ENCODE measurements at places on chromosomes 3 and 15.

GRCh38 chr15:45763170-45763869, 128.5 kb downstream of the SQOR start:
- DNase-seq, result no peak

DNA sequence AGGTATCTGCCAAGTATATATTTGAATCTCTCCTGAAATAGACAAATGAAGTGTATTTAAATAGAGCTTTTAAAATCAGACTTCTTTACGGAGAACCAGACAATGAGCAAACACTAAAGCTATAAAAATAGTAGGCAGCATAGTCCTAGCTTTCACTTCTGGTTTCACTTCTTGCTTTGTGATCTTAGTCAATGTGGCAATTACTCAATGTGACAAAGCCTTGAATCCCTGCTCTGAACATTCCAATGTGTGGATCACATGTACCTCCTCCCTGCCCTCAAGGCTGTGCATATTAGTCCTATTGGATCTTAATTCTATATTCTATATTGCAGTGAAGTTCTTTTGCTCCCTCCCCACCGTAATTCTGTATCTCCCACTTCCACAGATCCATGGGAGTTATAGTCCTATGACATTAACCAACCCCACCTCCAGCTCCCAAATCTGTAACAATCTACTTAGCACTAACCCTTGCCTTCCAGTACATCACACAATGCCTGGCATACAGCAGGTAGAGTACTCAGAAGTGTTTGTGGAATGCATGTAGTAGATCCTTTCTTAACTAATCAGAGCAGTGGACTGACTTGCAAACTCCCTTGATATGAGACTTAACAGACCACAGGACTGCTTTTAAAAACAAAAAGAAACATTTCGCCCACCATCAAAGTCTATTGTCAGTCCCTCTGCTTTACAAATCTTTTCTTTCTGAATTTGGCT, 24.3 kb upstream of the CP start:
- DNase-seq, result no peak

DNA sequence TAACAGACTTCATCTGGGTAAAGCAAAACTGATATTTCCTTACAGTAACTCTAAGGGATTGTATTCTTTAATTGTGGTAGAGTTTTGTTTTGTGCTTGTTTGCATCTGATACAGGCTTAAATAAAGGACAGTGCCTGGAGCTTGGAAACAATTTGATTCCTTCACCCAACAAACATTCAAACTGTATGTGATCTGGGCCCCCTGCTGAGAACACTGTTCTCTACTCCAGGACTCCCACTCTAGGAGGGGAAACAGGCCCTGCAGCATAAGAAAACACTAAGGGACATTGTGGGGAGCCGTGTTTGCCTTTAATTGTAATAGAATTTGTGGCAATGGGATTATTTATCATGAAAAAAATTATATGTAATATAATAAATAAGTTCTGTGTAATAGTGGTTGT, 56.9 kb downstream of the CTDSPL start:
- DNase-seq, result no peak

DNA sequence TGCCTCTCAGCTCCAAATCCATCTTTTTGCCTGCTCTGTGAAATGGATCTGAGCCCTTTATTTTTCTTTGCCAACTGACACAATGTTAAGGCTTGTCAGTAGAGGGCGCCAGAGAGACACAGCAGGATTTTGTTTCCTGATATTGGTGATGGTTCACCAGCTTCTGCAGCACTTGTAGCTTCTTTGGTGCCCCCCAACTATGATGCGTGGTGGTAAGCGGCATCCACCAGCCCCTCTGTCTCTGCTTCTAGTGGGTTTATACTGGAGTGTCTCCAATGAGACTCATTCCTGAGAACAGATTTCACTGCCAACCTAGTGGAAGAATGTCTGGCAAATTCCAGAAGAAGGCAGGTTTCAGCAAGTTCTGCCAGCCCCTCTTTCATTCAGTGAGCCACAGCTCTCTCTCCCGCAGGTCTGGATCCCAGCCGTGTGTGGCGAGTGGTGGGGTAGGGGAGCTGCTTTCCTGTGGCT, 471.9 kb upstream of the FRG2C start:
- DNase-seq, result no peak

GRCh38 chr15:83571820-83572707, 81.9 kb upstream of the ADAMTSL3 start:
- no peak for DNase-seq

GRCh38 chr15:77533578-77534430, 98.9 kb downstream of the LINGO1 start:
- DNase-seq, result no peak

DNA sequence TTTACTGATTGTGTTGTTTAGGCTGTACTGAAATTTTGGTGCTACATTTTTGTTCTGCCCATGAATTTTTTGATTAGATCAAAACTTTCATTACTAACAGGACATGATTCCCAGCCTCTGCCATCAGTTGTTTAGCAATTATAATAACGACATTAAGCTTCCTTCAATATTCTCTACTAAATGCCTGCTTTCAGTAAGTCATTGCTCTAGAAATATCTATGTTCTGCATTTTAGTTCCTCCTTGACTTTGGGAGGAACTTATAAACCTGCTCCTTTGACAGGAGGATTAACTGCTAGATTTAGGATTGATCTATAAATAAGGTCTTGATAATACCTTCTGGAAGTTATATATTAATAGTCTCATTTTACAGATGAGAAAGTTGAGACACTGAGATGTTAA, 269.1 kb downstream of the RAP2B start:
- no peak for DNase-seq

- peak; percentile 83 for DNase-seq
These were observed 501.5 kb upstream of the THBS1 start for GRCh38 chr15:39079296-39079847.

DNA sequence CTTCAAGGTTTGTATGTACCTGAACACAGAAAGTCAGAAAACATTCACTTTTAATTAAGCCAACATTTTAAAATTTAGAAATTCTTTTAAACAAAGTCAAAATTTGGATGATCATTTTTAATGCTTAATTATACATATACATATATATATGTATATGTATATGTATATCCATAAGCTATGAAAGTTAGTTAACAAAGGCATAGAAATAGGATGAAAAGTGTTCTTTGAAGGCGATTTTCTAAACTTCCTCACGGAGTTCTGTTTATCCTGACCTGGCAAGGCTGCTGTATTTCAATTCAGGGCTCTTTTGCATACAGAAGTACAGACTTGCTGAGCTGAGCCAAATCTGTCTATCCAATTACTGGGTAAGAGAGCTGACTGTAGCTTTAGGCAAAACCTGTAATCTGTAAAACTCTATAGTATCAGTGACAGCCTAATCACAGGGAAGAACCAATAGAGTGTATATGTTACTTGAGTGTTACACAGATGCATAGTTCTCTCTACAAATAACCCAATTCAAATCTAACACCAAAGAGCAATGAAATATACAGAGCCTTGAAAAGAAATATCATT, 32.1 kb upstream of the THRB start:
- DNase-seq, result no peak

- no peak for DNase-seq
These were observed 481.9 kb upstream of the CNTN4 start for GRCh38 chr3:1616744-1617143.

- no peak for DNase-seq
These were observed 15.9 kb upstream of the ANO10 start for GRCh38 chr3:43637702-43638101.

GRCh38 chr15:40844696-40845030, 815 bp downstream of the SPINT1 start:
- no peak for DNase-seq

- no peak for DNase-seq
These were observed 624.8 kb upstream of the LMCD1 start for GRCh38 chr3:7876741-7877297.

GRCh38 chr15:77482570-77482969, 61.9 kb downstream of the HMG20A start:
- DNase-seq, result peak; percentile 51

GRCh38 chr3:150124142-150124541, 153.4 kb upstream of the PFN2 start:
- DNase-seq, result no peak

DNA sequence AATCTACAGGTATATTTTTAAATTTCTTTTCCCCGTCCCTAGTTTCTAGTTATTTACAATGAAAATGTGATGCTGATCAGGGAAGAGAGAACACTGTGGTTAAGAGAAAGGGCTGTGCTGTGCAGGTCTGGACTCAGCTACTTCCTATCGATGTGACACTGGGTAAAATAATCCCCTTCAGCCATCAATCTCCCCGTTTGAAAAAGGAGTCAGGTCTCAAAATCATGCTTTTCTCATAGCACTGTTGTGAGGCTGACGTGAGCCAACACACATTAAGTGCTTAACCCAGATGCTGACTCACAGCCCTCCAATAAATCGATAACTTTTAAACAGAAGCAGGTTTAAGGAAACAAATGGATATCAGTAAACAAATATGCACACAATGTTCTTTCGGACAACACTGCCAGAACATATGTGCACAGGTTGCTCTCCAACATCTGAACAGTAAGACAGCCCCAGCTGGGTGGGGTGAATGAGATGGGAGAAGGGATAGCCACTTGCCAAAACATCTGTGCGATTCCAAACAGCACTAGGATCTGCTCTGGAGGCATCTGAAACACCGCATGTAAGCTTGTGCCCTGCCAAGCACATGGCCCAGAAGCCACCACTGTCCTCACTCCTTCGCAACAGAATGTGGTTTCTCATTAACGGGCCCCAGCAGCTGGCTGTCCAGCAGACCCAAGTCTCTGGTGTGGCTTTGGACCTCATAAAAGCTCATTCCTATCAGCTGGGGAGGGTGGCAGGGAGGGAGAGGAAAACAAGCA, 143.2 kb upstream of the PRICKLE2 start:
- no peak for DNase-seq

GRCh38 chr3:119695480-119695879, 7.3 kb upstream of the CFAP91 start:
- no peak for DNase-seq

- no peak for DNase-seq
These were observed 82.7 kb downstream of the TLE3 start for GRCh38 chr15:70014860-70015490.

GRCh38 chr15:101679806-101680205, 27.6 kb upstream of the TM2D3 start:
- no peak for DNase-seq

- DNase-seq, result no peak
These were observed 19.5 kb downstream of the XXYLT1 start for GRCh38 chr3:195251336-195252065.

DNA sequence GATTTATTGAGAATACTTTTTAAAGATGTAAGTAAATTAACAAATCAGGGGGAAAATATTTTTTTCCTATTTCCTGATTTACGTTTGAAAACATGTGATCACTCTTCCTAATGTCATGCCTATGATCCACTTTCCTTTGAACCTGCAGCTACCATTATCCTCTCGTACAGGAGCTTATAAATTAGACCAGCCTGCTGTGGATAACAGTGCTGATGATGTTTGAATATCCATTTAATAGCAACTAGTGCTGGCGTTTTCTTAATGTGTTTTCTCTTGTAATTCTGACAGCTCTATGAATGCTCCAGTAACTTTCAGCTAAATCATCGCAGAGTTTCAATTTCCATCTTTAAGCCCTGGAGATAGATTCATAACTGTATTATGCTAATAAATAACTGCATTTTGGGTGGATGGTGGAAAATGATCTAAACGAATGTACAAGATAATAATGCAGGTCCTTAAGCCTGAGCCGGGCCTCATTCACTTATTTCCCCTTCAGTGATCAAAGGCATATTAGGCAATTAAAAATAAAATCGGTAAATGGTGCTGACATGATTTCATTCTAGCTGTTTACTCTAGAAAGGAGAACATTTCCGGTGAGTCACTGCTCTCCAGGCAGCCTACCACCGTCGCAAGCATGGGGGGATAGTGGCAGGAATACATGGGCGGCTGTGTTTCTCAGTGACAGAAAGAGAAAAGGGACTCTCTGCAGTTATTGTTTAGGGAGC, 58.5 kb upstream of the SLC24A5 start:
- no peak for DNase-seq

- DNase-seq, result no peak
These were observed 61.5 kb upstream of the CORO2B start for GRCh38 chr15:68517285-68517761.

DNA sequence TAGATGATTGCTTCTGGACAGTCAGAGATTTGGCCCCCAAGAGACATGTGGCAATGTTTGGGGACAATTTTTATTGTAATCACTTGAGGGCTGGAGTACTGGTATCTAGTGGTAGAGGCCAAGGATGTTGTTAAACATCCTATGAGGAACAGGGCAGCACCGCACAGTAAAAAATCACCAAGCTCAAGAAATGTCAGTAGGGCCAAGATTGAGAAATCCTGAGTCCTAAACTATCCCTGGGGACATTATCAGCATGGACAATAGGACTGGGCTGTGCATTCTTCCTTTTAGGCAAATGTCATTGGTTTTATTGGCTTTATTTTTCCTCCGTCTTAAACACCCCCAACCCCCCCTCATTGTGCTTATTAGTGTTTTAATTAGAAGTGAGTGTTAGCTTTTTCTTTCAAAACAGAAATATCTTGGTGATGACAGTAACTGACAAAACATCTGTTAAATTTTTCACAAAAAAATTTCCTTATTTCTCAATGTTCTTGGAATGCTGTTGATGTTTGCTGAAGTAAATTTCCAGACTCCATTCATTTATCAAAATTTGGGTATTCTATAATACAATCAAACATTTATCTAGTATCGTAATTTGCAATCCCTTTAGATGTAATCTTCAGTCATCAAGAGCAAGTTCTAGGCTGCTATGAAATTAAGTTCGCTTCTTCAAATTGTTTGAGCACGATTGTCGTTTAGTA, 944.4 kb downstream of the VGLL3 start:
- DNase-seq, result no peak

DNA sequence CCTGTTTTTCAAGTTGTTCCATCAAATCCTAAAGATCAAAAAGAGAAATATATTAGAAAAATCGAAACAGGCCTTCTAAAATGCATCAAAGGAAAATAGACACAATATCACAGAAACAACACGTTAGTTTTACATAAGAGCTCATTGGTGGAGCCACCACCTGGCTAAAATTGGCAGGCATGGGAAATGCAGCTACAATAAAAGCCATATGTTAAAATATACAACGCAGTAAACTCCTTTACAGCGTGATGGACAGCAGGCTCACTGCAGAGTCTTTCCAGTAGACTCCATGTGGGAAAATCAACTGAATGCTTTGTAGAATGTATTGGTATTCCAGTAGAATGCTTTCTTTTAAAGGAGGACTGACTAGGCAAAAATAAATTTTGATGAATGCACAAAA, 40.9 kb upstream of the MYO5C start:
- no peak for DNase-seq

DNA sequence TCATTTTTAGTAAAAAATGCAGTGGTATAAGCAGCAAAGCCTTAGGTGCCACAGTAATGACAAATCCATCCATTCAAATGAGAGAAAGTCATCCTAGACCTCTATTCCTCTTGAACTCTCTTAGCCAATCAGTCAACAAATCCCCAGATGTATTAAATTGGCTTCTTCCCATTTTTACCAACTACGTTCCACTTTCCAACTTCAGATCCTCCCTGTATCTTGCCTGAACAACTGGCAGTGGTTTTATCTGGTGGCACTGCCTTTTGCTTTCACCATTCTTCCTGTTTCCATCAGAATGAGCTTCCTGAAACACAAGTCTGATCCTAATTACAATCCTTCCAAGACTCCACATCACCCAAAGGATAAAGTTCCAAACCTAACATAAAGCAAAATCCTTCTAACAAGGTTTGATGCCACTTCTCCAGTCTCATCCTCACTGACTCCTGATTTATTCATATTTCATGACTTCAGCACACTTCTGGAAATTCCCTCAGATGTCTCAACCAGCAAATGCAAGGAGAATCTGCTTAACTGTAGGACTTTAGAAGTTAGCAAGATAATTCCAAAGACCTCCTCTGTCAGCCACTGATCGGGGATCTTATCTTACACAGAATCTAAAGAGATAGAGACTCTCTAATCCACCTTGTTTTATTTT, 69.8 kb upstream of the SLC4A7 start:
- no peak for DNase-seq

Data from AG04449 (cell line).